ENCODE measurements at places on chromosomes 2 and 18. TPM values are rescaled to one million over a fixed set of nuclear protein-coding genes. Genes with fewer than 3 reads are reported as not detected.
A peak's percentile ranks its signal among the peaks of the same experiment; 100 is the strongest.

DNA sequence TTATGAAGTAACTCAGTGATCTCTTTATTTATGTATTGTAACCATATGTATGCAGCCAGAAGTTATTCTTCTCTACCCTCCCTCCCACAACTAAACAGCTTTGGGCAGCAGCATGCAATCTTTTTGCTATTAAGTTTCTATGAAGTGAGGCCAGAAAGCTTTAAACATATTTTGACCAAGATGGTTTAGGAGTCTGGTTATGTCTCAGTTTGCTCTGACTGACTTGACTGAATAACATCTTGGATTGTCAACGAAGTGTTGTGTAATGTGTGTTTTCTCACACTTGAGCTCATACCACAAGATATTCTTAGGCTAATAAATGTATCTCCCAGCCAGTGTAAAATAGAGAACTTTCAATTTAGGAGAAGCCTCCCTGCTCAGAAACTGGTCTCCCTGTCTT, 104.3 kb downstream of the TTC27 start:
- no peak overlapping the region for H3K27ac ChIP-seq
- no peak overlapping the region for H3K4me3 ChIP-seq
- H3K4me1 ChIP-seq, result no peaks in the 10 kb centered on the region
- peaks cover 10% of the 10 kb centered on the region for H3K36me3 ChIP-seq

The LGALSL gene
- total RNA-seq, result 0.19 TPM

The ADCYAP1 gene
- total RNA-seq, result not detected

The ANKRD62 gene
- total RNA-seq, result not detected

The SLC9A2 gene
- total RNA-seq, result not detected

GRCh38 chr2:217999595-217999959, 3.2 kb downstream of the TNS1 start:
- H3K36me3 ChIP-seq, result no peaks in the 10 kb centered on the region
- peaks cover 2% of the 10 kb centered on the region for H3K4me1 ChIP-seq
- H3K27me3 ChIP-seq, result peaks cover 14% of the 10 kb centered on the region
- no peak for DNase-seq
- H3K27ac ChIP-seq, result no peak overlapping the region

GRCh38 chr2:174337337-174338146, 2.8 kb downstream of the SP9 start:
- peaks cover 37% of the 10 kb centered on the region for H3K4me1 ChIP-seq
- DNase-seq, result peak; percentile 67
- peak overlapping the region; percentile 81 for H3K27ac ChIP-seq
- peak overlapping the region; percentile 76 for H3K4me3 ChIP-seq
- peaks cover 69% of the 10 kb centered on the region for H3K27me3 ChIP-seq

The DIPK1C gene
- total RNA-seq, result not detected

DNA sequence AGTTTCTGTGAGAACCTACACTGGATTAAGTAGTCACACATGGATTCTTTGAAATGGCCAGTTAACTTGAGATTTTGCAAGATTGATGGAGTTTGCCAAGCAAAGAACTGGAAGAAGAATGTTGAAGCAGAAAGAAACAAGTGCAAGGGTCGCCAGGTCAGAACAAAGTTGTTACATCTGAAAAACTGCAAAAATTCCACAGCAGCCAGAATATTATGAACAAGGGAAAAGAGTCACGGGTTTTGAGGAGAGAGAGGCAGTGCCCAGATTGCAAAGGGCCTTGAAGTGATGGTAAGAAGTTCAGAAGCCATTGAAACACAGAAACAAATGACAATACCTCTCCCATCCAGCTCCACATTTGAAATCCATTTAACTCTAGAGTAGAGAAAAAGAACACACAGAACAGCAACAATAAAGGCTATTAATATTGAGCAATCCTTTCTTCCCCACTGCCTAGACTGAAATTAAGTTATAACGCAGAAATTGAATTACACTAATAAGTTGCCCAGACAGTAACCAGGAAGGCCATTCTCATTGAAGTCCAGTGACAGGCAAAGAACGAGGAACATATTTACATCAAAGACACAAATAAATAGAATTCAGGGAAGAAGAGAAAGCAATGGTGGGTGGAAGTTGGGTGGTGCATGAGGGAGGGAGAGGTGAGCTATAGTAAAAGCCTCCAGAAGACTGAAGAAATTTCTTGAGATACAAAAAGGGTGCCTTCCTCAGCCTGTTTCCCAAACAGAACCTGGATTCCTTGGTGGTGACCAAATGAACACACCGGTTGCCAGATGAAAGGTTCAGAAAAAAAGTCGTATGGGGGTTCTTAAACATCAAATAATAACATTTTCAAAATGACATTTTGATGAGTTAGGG, 80.6 kb downstream of the ARHGAP15 start:
- H3K27ac ChIP-seq, result no peak overlapping the region
- DNase-seq, result no peak
- H3K27me3 ChIP-seq, result no peaks in the 10 kb centered on the region
- peaks cover 61% of the 10 kb centered on the region for H3K36me3 ChIP-seq
- peaks cover 18% of the 10 kb centered on the region for H3K4me1 ChIP-seq

GRCh38 chr2:129829588-129829987, 149.9 kb upstream of the RAB6C start:
- no peaks in the 10 kb centered on the region for H3K4me1 ChIP-seq
- DNase-seq, result no peak

GRCh38 chr2:200845669-200846325, 18.7 kb downstream of the CLK1 start:
- no peaks in the 10 kb centered on the region for H3K4me1 ChIP-seq
- H3K4me3 ChIP-seq, result no peak overlapping the region
- peaks cover 2% of the 10 kb centered on the region for H3K27me3 ChIP-seq
- H3K27ac ChIP-seq, result no peak overlapping the region

GRCh38 chr2:157283468-157283867, 26.0 kb downstream of the GALNT5 start:
- H3K4me1 ChIP-seq, result no peaks in the 10 kb centered on the region
- no peaks in the 10 kb centered on the region for H3K36me3 ChIP-seq
- H3K27ac ChIP-seq, result no peak overlapping the region

DNA sequence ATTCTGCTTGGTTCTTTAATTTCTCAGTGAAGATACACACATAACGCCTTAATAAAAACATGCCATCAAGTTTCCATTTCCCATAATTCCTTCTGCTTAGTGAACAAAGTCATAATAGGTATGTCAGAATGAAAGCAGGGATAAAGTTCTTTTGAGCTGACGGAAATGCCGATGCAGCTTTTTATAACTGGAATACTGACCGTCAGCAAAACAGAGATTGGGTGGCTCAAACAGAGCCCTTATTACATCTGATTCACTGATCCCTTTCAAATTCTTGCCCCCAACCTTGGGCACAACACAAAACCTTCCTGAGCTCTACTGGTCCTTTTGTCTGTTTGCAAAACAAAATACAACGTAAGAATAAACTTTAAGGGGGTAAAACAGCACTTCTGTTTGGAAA, 140.4 kb downstream of the CDH2 start:
- H3K36me3 ChIP-seq, result no peaks in the 10 kb centered on the region
- H3K27ac ChIP-seq, result no peak overlapping the region
- no peaks in the 10 kb centered on the region for H3K4me1 ChIP-seq
- H3K4me3 ChIP-seq, result no peak overlapping the region
- H3K27me3 ChIP-seq, result no peaks in the 10 kb centered on the region
- no peak for DNase-seq

- no peak overlapping the region for H3K27ac ChIP-seq
- peaks cover 4% of the 10 kb centered on the region for H3K36me3 ChIP-seq
- peaks cover 29% of the 10 kb centered on the region for H3K27me3 ChIP-seq
- no peak for DNase-seq
Observed at GRCh38 chr2:74537140-74537539, 7.4 kb downstream of the HTRA2 start.

DNA sequence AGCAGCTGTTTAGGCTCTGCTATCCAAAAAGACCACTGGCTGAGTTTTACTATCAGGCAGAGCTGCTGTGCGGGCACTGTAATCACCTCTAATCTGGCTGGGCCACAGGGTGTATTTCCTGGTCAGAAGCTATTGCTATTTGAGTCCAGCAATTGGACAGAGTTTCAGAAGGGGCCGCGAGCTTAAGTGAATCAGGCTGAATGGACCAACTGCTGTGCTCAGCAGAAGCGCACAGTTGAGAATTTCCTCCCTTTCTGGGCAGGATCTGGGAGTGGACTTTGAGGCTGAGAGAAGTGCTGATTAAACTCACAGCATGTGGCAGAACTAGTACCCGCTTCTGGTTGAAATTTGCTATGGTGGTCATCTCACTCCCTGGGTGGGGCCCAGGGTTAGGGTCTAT, 251.8 kb downstream of the INSIG2 start:
- H3K4me3 ChIP-seq, result no peak overlapping the region
- peaks cover 6% of the 10 kb centered on the region for H3K27me3 ChIP-seq
- DNase-seq, result no peak

DNA sequence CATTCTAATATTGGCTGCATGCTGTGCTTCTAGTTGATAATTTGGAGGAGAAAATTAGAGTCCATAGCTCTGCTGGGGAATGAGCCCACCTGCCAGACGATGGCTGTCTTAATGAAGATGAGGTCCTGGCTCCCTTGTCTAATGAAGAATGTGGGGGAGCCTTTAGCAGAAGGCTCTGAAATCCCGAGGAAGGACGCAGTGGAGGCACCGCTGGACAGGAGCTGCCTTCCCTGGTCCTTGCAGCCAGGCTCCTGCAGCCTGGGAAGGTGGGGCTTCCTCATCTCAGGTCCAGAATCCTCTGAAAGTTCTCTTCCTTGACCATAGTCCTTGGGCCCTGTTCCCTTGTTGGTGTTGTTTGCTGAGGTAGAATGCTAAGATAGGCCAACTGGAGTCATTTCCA, 208.3 kb downstream of the AGAP1 start:
- H3K27ac ChIP-seq, result no peak overlapping the region
- no peak overlapping the region for H3K4me3 ChIP-seq
- no peaks in the 10 kb centered on the region for H3K36me3 ChIP-seq
- H3K4me1 ChIP-seq, result no peaks in the 10 kb centered on the region
- no peak for DNase-seq
- H3K27me3 ChIP-seq, result peaks cover 5% of the 10 kb centered on the region

The IL1F10 gene
- not detected for total RNA-seq

The SGPP2 gene
- total RNA-seq, result 1.2 TPM

GRCh38 chr2:41735476-41735875, 312.3 kb upstream of the PKDCC start:
- no peak for DNase-seq
- peaks cover 7% of the 10 kb centered on the region for H3K4me1 ChIP-seq
- H3K4me3 ChIP-seq, result no peak overlapping the region
- no peak overlapping the region for H3K27ac ChIP-seq
- H3K36me3 ChIP-seq, result no peaks in the 10 kb centered on the region

The STON1 gene
- 2.7 TPM for total RNA-seq

GRCh38 chr2:39128919-39129391, 8.1 kb upstream of the SOS1 start:
- peaks cover 1% of the 10 kb centered on the region for H3K36me3 ChIP-seq
- peak overlapping the region; percentile 64 for H3K4me3 ChIP-seq
- H3K4me1 ChIP-seq, result peaks cover 70% of the 10 kb centered on the region
- no peaks in the 10 kb centered on the region for H3K27me3 ChIP-seq
- DNase-seq, result no peak
- H3K27ac ChIP-seq, result peak overlapping the region; percentile 92

DNA sequence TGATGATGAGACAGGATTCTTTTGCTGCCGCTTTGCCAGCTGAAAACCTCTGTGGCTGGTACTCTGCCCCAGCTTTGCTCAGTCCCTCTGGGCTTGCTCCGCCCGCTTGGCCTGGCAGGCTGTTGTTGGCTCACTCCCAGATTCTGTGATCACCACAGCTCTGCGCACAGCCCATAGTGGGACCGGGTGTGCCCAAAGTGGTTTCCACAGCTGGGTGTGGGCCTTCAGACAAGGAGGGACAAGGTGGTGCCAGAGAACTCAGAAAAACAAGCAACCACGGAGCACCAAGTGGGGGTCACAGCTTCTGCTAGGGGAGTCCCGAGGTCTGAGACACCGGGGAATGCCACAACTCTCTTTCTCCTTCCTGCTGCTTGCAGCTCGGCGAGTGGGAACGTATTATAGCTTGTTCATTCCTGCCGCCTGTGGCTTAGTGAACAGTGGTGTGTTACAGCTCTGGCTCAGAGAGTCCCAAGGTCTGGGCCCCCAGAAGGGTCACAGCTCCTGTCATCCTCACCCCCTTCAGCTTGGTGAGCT, 9.2 kb upstream of the KYNU start:
- H3K36me3 ChIP-seq, result no peaks in the 10 kb centered on the region
- no peak overlapping the region for H3K27ac ChIP-seq
- no peaks in the 10 kb centered on the region for H3K27me3 ChIP-seq
- peaks cover 1% of the 10 kb centered on the region for H3K4me1 ChIP-seq
- H3K4me3 ChIP-seq, result no peak overlapping the region
- no peak for DNase-seq

- H3K4me1 ChIP-seq, result peaks cover 17% of the 10 kb centered on the region
- peak overlapping the region; percentile 75 for H3K4me3 ChIP-seq
- no peak for DNase-seq
- H3K27ac ChIP-seq, result no peak overlapping the region
- peaks cover 2% of the 10 kb centered on the region for H3K36me3 ChIP-seq
Observed at GRCh38 chr2:40450796-40451430, 977 bp downstream of the SLC8A1 start.

GRCh38 chr2:221064058-221064854, 507.8 kb downstream of the EPHA4 start:
- H3K4me3 ChIP-seq, result no peak overlapping the region
- no peaks in the 10 kb centered on the region for H3K4me1 ChIP-seq
- DNase-seq, result no peak

DNA sequence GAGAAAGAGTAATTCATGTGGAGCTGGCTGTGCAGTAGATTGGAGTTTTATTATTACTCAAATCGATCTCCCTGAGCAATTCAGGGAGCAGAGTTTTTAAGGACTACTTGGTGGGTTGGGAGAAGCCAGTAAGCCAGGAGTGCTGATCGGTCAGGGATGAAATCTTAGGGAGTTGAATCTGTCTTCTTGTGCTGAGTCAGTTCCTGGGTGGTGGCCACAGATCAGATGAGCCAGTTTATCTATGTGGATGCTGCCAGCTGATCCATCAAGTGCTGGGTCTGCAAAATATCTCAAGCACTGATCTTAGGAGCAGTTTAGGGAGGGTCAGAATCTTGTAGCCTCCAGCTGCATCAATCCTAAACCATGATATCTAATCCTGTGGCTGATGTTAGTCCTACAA, 17.0 kb upstream of the UGT1A8 start:
- no peak overlapping the region for H3K27ac ChIP-seq
- no peak for DNase-seq
- H3K36me3 ChIP-seq, result no peaks in the 10 kb centered on the region

The DCC gene
- not detected for total RNA-seq

DNA sequence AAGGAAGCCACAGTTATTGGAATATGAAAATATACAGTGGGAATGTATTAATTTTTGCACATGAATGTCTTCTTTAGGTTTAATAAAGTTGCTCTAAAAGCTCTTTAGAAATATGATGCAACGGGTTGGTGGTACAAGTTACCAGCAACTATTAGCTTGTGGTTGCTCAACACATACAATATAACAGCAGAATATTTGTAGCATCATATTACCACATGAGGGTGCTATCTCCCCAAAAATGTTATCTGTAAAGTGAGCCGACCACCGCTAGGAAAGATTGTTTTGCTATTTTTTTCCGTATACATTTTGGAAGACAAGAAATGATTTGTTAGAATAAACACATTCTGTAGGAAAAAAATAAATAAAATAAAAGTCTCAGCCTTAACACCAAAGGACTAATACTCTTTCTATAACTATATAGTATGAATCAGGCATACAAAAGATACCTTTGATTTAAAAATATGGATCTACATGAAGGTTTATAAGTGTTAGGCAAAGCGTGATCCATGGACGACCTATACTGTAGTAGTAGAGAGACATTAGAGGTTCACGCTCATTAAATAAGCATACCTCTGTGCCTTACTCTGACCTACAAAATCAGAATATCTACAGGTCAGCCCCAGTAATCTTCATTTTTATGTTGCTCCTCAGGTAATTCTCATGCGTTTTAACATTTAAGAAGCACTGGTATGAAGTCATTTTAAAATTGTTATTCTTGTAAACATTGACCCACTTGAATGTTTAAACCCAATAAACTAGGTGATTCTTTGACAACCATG, 1110.6 kb upstream of the ACVR2A start:
- no peak overlapping the region for H3K4me3 ChIP-seq
- no peak for DNase-seq
- H3K36me3 ChIP-seq, result no peaks in the 10 kb centered on the region
- H3K27me3 ChIP-seq, result peaks cover 1% of the 10 kb centered on the region
- no peaks in the 10 kb centered on the region for H3K4me1 ChIP-seq
- H3K27ac ChIP-seq, result no peak overlapping the region
